ENCODE measurements at places on chromosomes 5 and 9.

GRCh38 chr5:153780876-153781705 is 257.6 kb downstream of the FAM114A2 start:
- no peak for DNase-seq

GRCh38 chr5:172837640-172838039 is 3.6 kb downstream of the ERGIC1 start:
- DNase-seq: peak; percentile 84

DNA sequence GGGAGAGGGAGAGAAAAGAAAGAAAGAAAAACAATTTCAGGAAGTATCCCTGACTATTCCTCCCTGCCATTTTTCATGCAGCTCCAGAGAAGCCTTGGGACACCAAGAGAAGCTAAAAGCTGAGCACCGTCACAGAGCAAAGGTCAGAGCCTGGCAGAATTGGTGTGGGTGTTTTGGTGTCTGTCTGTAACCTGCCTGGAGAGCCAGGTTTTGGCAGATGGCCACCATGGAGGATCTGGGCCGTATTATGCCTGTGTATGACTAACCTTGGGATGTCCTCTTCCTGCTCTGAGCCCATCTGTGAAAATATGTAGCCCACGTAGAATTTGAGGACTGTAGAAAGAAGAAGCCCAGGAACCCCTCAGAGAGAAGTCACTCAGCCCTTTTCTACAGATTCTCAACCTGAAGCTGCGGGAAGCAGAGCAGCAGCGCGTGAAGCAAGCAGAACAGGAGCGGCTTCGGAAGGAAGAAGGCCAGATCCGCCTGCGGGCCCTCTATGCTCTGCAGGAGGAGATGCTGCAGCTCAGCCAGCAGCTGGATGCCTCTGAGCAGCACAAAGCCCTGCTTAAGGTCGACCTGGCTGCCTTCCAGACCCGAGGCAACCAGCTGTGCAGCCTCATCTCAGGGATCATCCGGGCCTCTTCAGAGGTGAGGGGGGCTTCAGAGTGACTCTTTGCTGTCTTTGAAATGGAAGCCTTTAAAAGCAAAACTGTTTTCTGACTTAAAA is 18.8 kb downstream of the GLE1 start:
- no peak for DNase-seq

DNA sequence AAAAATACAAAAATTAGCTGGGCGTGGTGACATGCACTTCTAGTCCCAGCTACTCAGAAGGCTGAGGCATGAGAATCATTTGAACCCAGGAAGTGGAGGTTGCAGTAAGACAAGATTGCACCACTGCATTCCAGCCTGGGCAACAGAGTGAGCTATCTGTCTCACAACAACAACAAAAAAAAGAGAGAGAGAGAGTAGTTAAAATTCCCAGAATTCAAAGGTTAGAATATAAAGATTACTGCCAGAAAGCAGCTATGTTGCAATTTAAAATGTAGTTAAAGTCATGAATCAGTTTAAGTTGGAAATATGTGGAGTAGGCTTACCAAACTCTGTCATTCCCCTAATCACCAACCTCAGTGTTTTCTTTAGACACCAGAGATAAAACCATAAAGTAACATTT is 58.7 kb upstream of the SUSD1 start:
- DNase-seq: no peak

- DNase-seq: no peak
These were observed 37.8 kb downstream of the CDH6 start for GRCh38 chr5:31231177-31231838.

GRCh38 chr9:134565316-134565915 is 76.2 kb upstream of the COL5A1 start:
- no peak for DNase-seq

DNA sequence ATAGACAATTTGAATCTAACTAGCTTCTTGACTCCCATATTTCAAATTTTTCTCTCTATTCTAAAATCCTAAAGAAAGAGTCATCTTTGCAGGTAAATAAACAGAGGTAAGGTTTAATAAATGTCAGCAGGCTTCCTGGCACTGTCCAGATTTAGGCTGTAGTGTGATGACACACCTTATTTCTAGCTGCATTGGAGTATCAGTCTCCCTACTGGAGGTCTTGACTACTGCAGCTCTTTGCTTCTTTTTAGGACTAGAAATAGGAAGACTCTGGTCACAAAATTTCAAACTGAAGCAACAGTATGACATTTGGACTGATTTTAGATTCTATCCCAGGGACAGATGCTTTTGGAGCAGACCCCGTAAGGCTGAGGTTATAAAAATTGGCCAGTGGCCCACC is 40.7 kb upstream of the PPP3R2 start:
- DNase-seq: no peak

DNA sequence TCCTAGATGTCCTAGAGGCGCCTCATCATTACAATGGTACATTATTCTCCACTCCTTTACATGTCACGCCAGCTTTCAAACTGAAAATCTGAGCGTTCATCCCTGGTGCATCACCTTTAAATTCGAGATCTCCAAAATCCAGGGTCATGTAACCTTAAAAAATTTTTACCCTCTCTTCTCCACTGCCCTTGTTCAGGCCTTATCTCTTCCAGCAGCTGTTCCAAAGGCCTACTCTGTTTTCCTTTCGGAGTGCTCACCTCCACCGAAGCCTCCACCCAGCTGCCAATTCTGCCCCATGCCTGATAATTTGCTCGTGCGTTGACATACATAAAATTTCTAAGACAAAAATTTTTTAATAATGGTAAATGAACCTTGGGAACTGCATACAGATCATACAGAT is 950 bp upstream of the MSH3 start:
- DNase-seq: no peak

- DNase-seq: no peak
These were observed 32.8 kb upstream of the PUM3 start for GRCh38 chr9:2876726-2877125.

- no peak for DNase-seq
These were observed 195.8 kb upstream of the FBXL7 start for GRCh38 chr5:15304066-15304731.

DNA sequence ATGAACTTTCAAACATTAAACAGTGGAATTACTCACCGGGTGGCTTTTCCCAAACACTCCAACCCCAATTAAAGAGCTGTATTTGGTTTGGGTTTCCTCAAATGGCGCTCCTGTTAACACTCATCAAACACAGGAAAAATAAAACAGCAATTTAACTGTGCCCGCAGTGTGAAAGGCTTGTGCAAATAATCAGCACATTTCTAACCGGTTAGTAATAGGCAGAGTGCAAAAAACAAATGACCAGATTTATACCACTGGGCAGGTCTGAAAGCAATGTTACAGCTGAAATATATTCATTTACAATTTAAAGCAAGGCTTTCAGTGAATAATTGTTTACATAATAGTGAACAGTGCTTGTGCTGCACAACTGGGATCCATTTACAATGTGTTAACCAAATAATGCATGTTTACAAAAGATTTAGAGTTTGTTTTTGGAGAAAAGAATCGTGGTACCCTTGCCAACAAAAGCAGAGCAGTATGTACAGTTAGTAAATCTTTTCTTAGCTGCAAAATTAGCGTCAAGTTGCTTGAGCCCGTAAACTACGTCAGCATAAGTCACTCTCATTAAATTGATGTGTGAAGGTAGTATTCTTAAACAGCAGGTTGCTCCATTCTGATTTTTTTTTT is 662.9 kb upstream of the ZNF608 start:
- DNase-seq: peak; percentile 96

DNA sequence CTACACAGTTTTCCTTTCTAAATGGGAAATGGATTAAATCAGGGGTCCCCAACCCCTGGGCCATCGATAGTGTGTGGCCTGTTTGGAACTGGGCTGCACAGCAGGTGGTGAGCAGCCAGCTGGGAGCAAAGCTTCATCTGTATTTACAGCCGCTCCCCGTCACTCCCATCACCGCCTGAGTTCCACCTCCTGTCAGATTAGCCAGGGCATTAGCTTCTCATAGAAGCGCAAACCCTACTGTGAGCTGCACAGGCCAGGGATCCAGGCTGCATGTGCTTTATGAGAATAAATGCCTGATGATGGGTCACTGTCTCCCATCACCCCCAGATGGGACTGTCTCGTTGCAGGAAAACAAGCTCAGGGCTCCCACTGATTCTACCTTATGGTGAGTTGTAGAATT is 41.2 kb upstream of the FLT4 start:
- no peak for DNase-seq

DNA sequence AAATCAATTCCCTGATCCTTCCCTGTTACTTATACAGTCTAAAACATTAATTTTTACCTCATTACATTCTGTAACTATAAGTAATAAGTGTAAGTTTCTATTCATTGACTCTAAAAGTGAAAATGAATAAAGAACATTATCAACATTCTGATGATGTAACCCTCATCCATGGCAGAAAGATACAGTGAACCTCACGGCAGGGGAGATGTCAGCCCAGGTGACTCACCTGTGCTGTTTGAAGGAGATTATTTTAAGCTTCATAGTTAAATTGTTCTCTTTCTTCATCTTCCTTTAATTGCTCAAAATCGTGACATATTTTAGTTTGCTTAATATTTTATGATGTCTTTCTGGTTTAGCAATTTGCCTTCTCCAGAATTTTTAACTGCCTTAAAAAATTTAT is 268.1 kb downstream of the FSTL4 start:
- DNase-seq: no peak

- DNase-seq: no peak
These were observed 88.0 kb downstream of the TNC start for GRCh38 chr9:115030006-115030405.

- DNase-seq: no peak
These were observed 255.2 kb downstream of the TMEM167A start for GRCh38 chr5:82821846-82822633.

- DNase-seq: no peak
These were observed 198.8 kb downstream of the FRMD3 start for GRCh38 chr9:83339435-83339834.

- no peak for DNase-seq
These were observed 89.7 kb downstream of the KCNT1 start for GRCh38 chr9:135791431-135792267.

DNA sequence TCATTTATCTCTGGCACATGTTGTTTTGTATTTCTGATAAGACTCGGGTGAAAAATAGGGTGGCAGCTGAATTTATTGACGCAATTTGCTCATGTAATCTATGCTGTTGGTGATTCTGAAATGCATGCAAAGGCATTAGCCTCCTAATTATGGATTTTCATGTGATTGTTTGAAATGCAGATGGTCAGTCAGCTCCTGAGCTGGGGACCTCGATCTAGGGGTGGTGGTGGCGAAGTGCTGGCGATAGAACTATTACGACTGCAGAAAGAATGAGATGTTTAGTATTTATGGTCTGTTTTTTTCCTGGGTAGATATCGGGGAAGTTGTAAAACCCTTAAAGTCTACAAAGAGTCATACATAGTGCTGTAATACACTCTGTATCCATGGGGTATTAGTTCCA is 88.6 kb downstream of the SLC28A3 start:
- DNase-seq: no peak

DNA sequence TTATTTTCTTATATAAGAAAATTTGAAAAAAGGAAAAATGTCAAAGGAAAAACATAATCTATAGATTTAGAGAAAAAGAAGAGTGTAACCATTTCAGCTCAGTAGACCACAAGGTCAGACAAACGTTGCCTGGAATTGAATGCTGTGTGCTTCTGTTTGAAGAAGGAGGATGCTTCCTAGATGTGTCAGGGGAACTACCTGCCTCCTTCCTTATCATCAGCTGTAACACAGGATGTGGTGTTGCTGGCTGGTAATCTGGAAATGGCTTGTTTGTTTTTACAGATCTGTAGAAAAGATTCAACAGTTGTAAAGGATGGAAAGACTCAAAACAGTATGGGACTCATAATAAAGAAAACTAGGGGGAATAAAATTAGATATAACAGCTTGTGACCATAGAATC is 160.7 kb upstream of the MEF2C start:
- no peak for DNase-seq

GRCh38 chr9:108937561-108938305 is 3.5 kb downstream of the ABITRAM start:
- DNase-seq: no peak

DNA sequence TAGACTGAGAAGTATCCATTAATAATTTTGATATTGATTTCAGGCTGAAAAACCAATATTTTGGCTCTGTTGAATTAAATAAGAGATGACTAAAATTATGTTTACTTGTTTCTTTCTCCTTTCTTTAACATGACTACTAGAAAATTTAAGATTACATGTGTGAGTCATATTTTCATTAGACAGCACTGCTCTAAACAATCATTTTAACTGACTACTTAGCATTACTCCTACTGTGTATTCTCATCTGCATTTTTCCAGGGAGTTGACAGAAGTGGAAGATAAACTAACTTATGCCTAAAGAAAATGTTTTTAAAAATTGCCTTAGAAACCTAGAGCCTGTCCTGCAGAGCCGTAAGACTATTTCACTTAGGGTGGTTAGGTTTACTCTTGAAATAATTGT is 29.1 kb downstream of the TNC start:
- DNase-seq: no peak

DNA sequence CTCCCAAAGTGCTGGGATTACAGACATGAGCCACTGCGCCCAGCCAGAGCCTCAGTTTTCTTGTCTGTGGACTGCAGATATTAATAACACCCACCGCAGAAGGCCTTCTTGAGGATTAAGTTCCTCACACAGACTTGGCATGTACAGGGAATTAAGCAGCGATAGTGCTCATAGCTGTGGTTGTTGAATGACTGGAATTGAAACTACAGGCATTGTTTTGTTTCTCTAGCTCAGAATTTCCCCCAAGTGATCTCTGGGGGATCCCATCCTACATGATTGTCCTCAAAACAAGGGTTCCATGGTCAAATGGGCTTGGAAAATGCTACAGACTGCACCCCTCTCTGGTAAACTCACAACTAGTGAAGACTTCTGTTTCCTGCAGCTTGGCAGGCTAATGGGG is 44.2 kb upstream of the TDRD7 start:
- DNase-seq: no peak

DNA sequence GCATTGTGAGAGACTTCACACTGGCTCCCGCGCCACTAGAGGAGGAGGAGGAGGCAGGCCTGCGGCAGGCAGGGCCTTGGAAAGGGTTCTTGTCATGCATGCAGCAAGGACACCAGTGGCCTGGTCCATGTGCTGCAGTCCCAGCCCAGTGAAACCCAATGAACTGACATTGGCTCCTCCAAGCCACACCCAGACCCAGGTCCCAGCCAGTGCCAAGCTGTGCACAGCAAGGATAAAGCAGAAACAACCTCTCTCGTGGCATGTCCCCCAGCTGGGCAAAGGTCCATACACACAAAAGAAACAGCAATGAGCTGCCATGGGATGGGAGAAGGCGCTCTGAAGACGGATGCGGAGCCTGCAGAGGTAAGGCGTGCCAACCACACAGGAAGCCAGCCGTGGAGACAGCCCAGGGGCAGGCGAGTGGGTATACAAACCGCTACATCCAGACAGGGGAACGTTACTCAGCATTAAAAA is 89.2 kb downstream of the SEMA4D start:
- DNase-seq: no peak

Data from NCI-H2081 treated with DMSO at 0.1 percent for 48 hours (cell line).